SK-N-MC (cell line): ENCODE measurements at places on chromosomes 5 and 9.

GRCh38 chr5:144260121-144260520 is 89.4 kb downstream of the KCTD16 start:
- DNase-seq, result no peak

DNA sequence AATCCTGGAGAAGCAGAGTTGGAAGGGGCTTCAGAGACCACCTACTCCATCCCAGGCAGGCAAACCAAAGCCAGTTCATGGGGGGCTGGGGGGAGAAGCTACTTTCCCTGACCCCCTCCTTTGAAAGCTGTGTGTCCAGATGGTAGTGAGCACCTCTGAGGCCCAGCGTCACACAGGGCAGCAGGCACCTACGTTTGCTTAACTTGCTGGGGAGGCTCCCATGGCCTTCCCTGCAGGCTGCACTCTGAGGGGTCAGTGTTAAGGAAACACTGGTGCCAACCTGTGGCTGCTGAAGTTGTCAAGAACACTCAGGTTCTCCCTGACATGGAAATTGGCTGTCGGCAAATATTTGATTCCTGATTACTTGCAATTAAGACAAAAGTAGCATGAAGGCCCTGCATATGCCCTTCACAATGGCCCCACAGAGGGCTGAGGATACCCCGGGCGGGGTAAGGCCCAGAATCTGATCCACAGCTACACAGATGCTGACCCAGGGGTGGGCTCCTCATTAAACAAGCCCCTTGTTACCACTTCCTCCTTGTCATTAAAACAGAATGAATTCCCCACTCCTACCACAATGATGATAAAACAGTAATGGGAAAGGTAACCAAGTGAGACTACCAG is 208.5 kb downstream of the FSTL4 start:
- DNase-seq, result no peak

DNA sequence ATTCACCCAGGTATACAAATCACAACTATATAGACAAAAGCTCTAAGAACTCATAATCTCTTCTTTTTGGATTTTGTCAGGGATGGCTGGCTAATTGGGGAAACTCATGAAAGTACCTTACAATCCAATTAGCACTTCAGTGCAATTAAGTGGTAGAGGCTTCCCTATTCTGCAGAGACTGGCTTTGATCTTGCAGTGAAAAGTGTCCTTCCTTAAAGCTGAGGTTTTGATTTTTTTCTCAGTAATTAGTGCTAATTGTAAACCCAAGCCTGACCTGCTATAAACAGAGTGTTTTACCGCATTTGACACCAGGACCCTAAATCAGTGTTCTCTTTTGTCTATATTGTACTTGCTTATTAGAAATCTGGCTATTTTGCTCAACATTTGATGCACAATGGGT is 294.0 kb upstream of the EFNA5 start:
- DNase-seq, result no peak

DNA sequence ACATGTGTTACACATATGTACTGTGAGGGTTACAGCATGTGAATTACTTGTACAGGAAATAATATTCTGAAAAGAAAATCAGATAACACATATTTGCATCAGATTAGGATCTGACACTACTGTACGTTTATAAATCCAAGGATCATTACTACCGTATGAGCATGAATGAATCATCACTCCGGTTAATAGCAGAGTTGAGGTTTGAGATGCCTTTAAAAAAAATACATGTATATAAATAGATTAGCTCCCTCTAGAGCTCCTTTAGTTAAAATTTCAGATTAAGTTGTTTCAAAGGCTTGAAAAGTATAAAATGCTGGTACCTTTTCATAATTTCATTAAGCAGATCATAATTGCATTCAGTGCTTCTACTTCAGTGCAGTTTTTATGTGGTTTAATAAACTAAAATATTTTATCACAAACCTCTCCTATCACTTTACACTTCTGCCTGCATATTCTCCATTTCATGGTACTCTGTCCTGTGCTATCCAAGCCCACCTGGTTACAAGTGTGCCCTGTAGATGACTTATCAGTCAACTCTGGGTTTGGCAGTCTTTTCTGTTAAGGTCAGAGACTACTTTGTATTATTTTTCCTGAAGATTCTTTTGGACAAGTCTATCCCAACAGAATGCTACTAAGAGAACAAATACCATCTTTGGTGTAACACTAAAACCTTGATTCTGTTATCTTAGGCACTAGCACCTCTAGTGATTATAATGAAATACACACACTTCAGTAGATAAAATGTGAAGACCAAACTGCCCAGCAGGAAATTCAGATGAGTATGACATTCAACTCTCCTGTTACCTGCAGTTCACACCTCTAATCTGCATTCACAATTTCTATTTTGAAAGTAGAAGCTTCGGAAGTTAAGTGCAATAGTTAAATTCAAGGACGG is 48.0 kb upstream of the POU5F2 start:
- no peak for DNase-seq

DNA sequence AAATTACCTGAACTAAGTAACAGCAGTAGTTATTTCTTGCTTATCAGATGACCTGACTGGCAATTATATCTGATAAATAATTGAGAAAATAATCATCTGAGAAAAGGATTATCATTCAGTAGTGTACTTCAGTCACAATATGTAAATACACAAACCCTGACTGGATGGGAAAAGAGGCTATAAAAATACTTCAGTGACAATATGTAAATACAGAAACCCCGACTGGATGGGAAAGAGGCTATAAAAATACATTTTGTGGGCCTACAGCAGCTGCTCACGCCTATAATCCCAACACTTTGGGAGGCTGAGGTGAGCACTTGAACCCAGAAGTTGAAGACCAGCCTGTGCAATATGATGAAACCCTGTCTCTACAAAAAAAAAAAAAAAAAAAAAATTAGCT is 11.1 kb downstream of the UBAP2 start:
- no peak for DNase-seq

DNA sequence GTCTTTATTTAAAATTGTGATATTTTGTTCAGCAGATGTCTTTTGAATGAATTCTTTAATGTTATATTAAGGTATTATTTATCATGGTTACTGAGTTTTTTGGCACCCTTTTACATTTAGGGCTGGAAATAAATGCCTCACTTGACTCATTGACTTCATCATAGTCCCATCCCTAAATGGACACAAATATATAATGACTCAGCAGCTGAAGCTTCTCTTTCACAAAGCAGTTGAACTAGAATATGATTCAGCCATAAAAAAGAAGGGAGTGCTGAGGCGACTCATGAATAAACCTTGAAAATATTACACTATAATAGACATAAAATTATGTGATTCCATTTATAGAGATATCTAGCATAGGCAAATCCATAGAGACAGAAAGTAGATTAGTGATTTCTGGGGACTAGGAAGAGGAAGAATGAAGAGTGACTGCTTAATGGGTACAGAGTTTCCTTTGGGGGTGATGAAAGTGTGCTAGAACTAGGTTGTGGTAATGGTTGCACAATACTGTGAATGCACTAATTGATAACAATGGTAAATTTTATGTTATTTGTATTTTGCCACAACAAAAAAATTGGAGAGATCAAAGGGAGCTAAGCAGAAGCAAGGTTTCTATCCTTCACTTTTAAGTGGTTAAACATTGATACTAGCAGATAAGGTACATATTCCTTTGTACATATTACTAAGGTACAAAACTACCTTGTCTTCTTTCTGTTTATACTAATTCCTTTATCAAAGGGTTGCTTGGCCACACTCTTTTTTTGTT is 449.6 kb downstream of the NTRK2 start:
- no peak for DNase-seq

- no peak for DNase-seq
These were observed 191.3 kb downstream of the RGS3 start for GRCh38 chr9:113654605-113655428.

GRCh38 chr9:128226412-128226801 is 23.2 kb downstream of the DNM1 start:
- no peak for DNase-seq

GRCh38 chr9:97419309-97419867 is 7.5 kb downstream of the TDRD7 start:
- no peak for DNase-seq

GRCh38 chr9:125066839-125067619 is 76.3 kb downstream of the SCAI start:
- no peak for DNase-seq
